T-helper 17 cell (primary cell): ENCODE measurements at places on chromosomes 12 and 14.

DNA sequence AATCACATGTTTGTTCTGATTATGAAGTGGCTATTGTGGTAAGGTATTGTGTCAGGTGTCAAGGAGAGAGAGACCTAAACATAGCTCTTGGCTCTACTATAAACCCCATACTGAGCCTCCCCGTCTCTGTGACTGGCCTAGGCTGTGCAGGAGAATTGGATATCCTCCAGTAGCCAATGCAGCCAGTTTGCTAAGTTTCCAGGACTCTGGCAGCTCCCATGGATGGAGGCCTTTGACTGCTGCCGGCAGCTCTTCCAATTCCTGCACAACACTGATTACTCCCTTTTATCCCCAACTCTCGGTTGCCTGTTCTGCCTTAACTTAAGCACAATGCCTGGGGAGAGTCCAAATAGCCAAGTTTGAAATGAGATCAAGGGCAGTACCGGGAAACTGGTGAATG is 59.3 kb downstream of the ABCC9 start:
- DNase-seq: no peak

DNA sequence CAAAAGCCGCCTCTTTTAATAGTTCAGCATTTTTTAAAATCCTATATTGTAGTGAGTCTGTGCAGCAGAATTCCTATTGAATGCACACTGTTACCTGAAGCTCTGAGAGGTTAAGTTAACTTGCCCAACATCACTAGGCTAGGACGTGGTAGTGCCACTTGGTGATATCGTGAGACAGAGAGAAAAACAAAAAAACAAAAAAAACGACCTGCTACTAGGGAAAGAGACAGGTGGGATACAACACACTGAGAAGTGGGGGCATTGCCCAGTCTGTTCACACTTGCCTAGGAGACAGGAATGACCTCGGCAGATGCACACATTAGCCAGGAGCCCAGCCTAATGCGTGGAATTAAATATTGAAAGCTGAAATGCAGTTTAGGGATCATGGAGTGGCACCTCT is 129.7 kb upstream of the CCND2 start:
- no peak for DNase-seq

GRCh38 chr14:20631880-20632389 is 9.6 kb downstream of the OR6S1 start:
- no peak for DNase-seq

DNA sequence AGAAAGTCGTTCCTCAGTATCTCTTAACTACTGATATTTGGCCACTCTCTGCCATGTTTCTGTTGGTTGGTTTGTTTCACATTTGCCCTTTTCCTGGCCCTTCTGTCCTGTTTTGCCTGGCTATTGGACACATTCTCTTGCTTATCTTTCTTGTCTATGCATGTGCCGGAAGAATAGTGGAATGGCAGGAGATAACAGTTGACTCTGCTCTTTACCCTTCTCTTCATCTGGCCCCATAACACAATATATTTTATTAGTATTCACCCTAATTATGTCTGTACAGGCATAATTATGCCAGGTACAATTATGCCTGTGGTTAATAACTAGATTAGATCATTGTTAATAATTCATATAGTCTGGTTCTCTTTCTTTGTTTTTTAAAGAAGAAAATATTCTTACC is 243.5 kb upstream of the LMO3 start:
- DNase-seq: no peak

DNA sequence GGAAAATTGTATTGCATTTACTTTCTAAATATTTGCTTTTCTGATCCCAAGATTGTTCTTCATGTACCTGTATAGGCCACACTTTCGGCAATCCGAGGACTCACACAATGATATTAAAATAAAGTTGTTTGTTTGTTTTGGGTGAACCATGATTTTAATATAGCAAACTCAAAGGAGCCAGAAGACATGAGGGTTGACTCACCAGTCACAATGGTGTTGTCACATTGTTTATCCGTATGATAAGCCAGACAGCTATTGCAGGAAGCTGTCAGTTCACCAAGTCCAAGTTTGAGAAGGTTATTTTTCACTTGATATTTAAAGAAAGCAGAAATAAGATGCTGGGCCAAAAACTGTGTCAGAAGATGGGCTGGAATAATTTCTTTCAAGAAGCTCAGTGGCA is 67.1 kb upstream of the CPM start:
- DNase-seq: no peak
